Liver (tissue), 10 donors: ENCODE measurements at places on chromosomes 7 and 10. TPM values are rescaled to one million over a fixed set of nuclear protein-coding genes. Genes with fewer than 3 reads are reported as not detected.

DNA sequence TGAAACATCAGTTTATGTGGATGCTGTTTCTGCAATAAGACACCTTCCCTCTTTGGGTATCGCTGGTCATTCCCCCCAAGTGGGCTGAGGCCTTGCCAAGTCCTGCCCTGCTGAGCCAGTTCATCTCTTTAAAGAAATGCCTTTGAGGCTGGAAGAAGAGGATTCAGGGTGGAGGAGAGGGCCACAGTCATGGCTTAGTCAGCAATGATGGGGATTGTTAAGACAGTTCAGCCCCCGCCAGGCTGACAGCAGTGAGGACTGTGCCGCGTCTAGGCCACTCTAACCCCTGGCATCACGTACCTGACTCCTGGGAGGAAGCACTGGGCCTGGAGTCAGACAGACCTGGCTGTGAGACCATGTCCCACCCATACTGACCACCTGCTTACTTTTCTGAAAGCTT lies 48.3 kb downstream of the PNLIPRP2 start:
- no peak for DNase-seq

DNA sequence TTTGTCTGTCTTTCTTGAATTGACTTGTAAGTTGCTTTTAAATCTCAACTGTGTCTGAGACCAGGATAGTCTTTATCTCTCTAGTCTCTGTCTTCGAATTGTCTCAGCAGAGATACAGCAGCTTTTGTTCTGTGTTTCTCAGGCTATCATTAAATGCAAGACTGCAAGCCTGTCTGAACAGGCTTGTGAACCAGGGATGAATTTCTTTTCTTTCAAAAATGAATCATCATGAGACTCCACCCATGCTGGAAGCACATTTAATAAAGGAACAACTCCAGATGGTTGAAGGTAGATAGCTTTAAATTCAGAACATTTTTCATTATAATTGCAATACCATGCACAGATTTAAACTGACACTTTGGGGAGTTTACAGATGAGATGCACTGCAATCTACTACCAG lies 155.9 kb downstream of the SEC23IP start:
- DNase-seq = no peak

DNA sequence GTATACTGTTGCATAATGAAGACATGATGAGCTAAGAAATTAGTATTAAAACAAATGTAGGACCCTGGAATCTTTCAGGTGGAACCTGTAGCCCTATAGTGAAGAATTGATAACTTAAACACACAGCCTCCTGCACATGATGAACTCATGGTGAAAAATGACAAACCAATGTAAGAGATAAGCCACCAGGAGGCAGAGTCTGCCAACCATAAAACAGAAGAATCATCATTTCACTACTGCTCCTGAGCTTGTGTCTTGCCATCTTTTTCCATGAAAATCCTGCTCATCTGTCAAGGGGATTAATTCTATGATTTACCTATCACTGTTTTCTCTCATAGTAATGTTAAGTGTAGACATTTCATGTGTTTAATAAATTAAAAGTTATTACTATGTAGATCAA lies 363.9 kb downstream of the MALRD1 start:
- DNase-seq = no peak

DNA sequence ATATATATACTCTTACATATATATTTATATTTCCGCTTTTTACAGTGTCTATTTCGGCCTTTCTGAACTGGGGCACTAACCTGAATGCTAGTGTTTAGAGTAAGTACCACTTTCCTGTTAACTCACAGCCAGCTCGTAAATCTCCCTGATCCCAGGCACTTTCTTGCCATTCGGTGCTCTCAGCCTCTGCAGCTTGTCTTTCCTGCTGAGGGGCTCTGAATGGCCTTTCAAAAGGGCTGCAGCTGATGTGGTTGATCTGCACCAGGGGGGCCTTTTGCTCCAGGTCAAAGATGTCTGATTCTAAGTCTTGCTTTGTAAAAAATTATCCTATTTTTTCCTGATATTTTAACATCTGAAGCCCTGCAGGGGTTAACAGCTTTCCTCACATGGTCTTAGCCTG lies 25.5 kb upstream of the HPS1 start:
- DNase-seq = no peak

DNA sequence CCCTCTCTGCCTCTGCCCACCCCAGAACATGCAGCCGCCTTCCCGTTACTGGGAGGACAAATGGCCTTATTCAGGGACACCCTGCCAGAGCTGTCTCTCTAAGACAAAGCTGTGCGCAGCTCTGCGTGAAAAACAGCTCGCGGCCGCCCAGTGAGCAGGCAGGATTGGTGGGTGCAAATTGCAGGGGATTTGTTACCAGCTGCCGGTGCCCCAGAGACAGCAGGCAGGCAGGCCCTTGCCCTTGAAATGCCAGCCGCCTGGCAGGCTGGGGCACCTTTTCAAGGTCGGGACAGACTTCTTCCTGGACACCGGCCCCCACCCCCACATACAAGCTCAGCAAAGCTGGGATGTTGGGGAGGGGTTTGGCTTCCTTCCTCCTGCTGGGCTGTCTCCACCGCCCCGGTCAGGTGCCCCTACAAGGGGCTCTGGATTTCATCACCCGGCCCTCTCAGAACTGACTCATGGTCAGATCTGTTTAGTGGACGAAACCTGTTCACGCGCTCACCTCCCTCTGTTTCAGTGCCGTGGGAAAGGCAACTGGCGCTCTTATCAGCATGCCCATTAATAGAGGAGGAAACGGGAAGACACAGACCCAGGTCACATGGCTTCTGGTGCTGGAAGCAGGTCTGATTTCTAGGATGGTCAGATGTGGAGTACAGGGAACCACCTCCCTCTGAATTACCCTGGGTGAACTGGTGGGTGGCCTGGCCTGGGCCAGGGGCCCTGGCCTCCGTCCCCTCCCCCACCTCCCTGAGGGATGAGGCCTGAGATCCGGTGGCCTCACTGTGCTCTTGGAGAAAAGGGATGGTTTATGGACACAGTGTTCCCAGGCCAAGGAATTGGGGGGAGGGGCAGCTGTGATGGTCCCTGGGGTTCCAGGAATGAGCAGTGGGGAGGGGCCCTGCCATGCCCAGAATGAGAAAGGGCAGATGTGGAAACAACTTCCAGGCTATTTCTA lies 123.9 kb upstream of the PPIF start:
- no peak for DNase-seq

The ADAM22 gene
- polyA plus RNA-seq = 0.05 TPM

The CYP2C9 gene
- 1,789 TPM for polyA plus RNA-seq

The NEUROG3 gene
- polyA plus RNA-seq = not detected

The KIN gene
- polyA plus RNA-seq = 2.4 TPM

The DEPP1 gene
- 33.5 TPM for polyA plus RNA-seq
